ENCODE measurements at places on chromosomes 6 and 20. TPM values are rescaled to one million over a fixed set of nuclear protein-coding genes. Genes with fewer than 3 reads are reported as not detected.

Gene SALL4
- total RNA-seq, result 0.22 TPM

Gene TBC1D32
- total RNA-seq, result 2.4 TPM

Gene SASH1
- total RNA-seq, result 116 TPM

Gene TNFRSF6B
- total RNA-seq, result 3.2 TPM

Gene IP6K3
- not detected for total RNA-seq

Gene PTCRA
- not detected for total RNA-seq

Gene SLC26A8
- not detected for total RNA-seq

Gene ERVFRD-1
- total RNA-seq, result under 0.01 TPM

Gene TAB2
- 11.8 TPM for total RNA-seq

Gene ADGRB3
- total RNA-seq, result not detected

Gene DOP1A
- total RNA-seq, result 15.3 TPM

Gene TCP11
- not detected for total RNA-seq

Gene PTK6
- total RNA-seq, result under 0.01 TPM

Gene SLC12A5
- 0.44 TPM for total RNA-seq

Gene MAD2L1BP
- 20.8 TPM for total RNA-seq

Gene PGC
- total RNA-seq, result not detected

Gene ARG1
- total RNA-seq, result not detected

Gene PKIG
- total RNA-seq, result 138 TPM

Gene GPR63
- under 0.01 TPM for total RNA-seq

Gene SNAP25
- 0.22 TPM for total RNA-seq

Gene PMEPA1
- 1.3 TPM for total RNA-seq

Gene CASS4
- under 0.01 TPM for total RNA-seq

Gene LAMA4
- total RNA-seq, result 465 TPM

Gene TGM2
- total RNA-seq, result 343 TPM

Gene TBX18
- 4.4 TPM for total RNA-seq

Gene OGFR
- 23.0 TPM for total RNA-seq

Gene TMEM217
- total RNA-seq, result 8.5 TPM

Gene LGSN
- not detected for total RNA-seq

Gene TSBP1
- not detected for total RNA-seq

Gene NR2E1
- total RNA-seq, result not detected

Gene TRERF1
- not detected for total RNA-seq

Gene DSP
- total RNA-seq, result 19.2 TPM
